ENCODE measurements at places on chromosomes 6 and 20. TPM values are rescaled to one million over a fixed set of nuclear protein-coding genes. Genes with fewer than 3 reads are reported as not detected.

- no peaks in the 10 kb centered on the region for H3K36me3 ChIP-seq
- DNase-seq, result no peak
- H3K27ac ChIP-seq, result no peak overlapping the region
- H3K27me3 ChIP-seq, result no peaks in the 10 kb centered on the region
- no peaks in the 10 kb centered on the region for H3K4me1 ChIP-seq
These were observed 50.2 kb downstream of the STK35 start for GRCh38 chr20:2151858-2152281.

The PI16 gene
- 5.2 TPM for total RNA-seq

GRCh38 chr6:33405386-33405940 lies 5.4 kb upstream of the PHF1 start:
- H3K27me3 ChIP-seq, result no peaks in the 10 kb centered on the region

DNA sequence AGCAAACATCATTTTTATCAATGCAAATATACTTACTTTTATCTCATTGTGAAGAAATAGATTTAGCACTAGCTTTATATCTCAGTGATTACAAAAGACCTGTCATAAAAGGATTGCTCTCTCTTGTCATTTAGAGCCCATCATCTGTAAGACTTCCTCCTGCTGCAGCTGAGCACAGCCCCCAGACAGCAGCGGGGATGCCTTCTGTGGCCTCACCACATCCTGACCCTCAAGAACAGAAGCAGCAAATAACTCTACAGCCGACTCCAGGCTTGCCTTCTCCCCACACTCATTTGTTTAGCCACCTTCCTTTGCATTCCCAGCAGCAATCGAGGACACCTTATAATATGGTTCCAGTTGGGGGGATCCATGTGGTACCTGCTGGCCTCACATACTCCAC lies 127.0 kb upstream of the EDN1 start:
- peaks cover 9% of the 10 kb centered on the region for H3K4me1 ChIP-seq
- peaks cover 15% of the 10 kb centered on the region for H3K36me3 ChIP-seq
- no peaks in the 10 kb centered on the region for H3K27me3 ChIP-seq
- H3K4me3 ChIP-seq, result no peak overlapping the region

- peak within 1 kb of the TSS; percentile 53 for H3K4me3 ChIP-seq
- H3K4me1 ChIP-seq, result peaks cover 23% of the 10 kb centered on the region
- H3K36me3 ChIP-seq, result no peaks in the 10 kb centered on the region
These were observed at the start of gene PLTP for GRCh38 chr20:45911486-45912343. Gene PLTP, minus strand, starts transcription at chr20:45912155. Its CDS starts 703 bp downstream, at chr20:45911452.

The WFDC2 gene
- not detected for total RNA-seq

The KCNK16 gene
- not detected for total RNA-seq

The SLC22A2 gene
- total RNA-seq, result not detected

GRCh38 chr20:25504366-25505135 lies 80.8 kb downstream of the NINL start:
- no peaks in the 10 kb centered on the region for H3K36me3 ChIP-seq
- H3K4me1 ChIP-seq, result no peaks in the 10 kb centered on the region
- no peak overlapping the region for H3K4me3 ChIP-seq
- H3K27ac ChIP-seq, result no peak overlapping the region
- DNase-seq, result no peak

DNA sequence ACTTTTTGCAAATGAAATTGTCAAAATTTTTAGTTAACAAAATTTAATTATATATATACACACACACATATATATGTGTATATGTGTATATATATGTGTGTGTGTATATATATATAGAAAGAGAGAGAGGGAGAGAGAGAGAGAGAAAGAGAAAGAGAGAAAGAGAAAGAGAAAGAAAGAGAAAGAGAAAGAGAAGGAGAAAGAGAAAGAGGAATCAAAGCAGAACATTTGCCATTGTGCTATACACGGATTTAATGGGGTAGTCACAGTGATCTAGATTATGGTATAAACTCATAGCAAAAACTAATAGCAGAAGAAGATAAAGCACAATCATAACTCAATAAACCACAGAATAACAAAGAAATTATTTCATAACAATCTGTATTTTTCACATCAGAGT lies 126.7 kb downstream of the DST start:
- H3K4me1 ChIP-seq, result no peaks in the 10 kb centered on the region
- no peaks in the 10 kb centered on the region for H3K36me3 ChIP-seq
- DNase-seq, result no peak
- no peak overlapping the region for H3K27ac ChIP-seq

DNA sequence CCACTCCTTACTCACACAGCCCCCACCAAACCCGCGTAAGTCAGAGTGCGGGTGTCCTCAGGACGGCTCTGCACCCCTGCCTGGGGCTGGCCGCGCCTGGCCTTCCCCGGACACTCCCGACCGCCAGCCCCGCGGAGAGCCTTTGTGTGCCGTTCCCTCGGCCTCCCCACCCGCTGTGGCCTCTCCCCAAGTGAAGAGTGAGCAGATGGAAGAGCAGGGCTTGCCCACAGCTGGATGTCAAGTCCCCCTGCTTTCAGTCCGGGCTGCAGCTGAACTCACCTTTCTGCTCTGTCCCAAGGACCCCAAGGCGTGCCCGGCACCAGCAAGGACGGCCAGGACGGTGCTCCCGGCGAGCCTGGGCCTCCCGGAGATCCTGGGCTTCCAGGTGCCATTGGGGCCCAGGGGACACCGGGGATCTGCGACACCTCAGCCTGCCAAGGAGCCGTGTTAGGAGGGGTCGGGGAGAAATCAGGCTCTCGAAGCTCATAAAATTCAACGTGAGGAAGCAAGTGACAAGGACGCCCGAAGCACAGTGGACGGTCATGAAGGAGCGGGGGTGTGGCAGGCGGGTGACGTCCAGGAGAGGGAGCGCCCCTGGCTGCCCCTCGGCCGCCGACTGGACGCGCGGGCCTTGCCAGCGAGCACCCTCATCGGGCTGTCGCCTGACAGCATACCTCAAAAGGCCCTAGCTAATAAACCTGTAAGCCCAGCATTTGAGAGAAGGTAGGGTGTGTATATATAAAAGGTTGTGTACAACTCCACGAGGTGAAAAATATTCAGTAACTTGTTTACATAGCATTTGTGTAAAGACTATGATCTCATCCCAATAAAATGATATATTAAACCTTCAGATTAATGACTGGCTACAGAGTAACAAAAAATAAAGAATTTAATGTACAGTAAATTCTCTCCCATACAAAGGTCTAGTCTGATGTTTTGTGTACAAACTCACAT lies 21.1 kb downstream of the TCFL5 start:
- no peaks in the 10 kb centered on the region for H3K27me3 ChIP-seq
- no peaks in the 10 kb centered on the region for H3K4me1 ChIP-seq
- H3K4me3 ChIP-seq, result no peak overlapping the region
- H3K36me3 ChIP-seq, result no peaks in the 10 kb centered on the region

The LPIN3 gene
- total RNA-seq, result 2.4 TPM

The CDH4 gene
- 0.11 TPM for total RNA-seq

GRCh38 chr20:37598100-37598543 lies 70.4 kb upstream of the BLCAP start:
- no peaks in the 10 kb centered on the region for H3K36me3 ChIP-seq
- H3K4me3 ChIP-seq, result no peak overlapping the region
- H3K4me1 ChIP-seq, result no peaks in the 10 kb centered on the region
- no peak overlapping the region for H3K27ac ChIP-seq
- DNase-seq, result no peak

Measured in CD4-positive, alpha-beta T cell (primary cell).